NCI-H2081 treated with DMSO at 0.1 percent for 48 hours (cell line): ENCODE measurements at places on chromosomes 5 and 9.

- DNase-seq: no peak
These were observed 486.7 kb downstream of the RAB3C start for GRCh38 chr5:59069438-59070079.

GRCh38 chr9:38126730-38127129, 57.7 kb upstream of the SHB start:
- DNase-seq: no peak

GRCh38 chr5:159467666-159468065, 137.4 kb upstream of the IL12B start:
- no peak for DNase-seq

GRCh38 chr5:105807290-105807689, 1863.4 kb downstream of the EFNA5 start:
- DNase-seq: no peak

GRCh38 chr9:73743826-73744225, 592.2 kb downstream of the ANXA1 start:
- no peak for DNase-seq

- no peak for DNase-seq
These were observed 20.0 kb downstream of the PITX1 start for GRCh38 chr5:135013947-135014570.

- no peak for DNase-seq
These were observed 143.5 kb downstream of the GPBP1 start for GRCh38 chr5:57317341-57317740.

- DNase-seq: no peak
These were observed 41.4 kb downstream of the DAB2IP start for GRCh38 chr9:121692606-121693387.
